Non-pigmented ciliary epithelial cell (primary cell): ENCODE measurements at places on chromosomes 4 and X.
A peak's percentile ranks its signal among the peaks of the same experiment; 100 is the strongest.

DNA sequence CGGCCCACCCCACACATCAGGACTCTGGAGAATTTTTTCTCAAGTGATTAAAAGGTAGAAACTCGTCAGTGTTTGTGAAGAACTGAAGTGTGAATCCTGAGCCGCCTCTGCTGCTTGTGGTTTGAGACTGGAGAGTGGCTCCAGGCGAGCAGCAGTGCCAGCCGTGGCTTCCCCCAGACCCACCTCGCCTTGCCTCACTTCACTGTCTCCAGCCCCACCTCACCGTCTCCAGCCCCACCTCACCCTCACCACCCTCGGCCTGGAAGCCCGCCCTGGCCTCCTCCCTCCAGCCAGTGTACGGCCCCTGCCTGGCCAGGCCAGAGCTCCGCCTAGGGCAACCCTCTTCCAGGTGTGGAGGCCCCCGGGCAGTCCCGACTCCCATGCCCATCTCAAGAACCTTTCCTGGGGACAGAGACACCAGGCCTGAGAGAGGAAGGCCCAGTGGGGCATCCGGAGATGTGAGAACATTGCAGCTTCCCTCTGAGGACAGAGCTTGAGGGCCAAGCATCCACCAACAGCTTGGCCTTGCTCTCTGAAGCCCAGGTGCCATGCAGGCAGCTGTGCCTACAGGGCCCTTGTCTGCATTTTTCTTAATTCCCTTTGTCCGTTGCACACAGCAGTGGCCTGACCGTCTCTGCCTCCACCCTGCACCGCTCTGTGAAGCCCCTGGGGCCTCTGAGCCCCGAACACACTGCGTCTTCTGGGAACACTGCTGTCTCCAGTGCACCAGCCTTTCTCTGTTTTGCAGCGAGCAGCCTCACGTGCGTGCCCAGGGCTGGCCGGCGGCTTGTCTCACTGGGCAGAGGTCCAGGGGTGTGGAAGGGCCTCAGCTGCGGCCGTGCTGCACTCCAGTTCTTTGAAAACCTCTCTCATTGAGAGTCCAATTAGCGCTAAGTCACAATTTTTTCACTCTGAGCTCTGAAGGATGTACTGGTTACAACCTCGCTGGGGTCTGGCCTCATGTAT lies 13.8 kb downstream of the SH3BP2 start:
- DNase-seq: no peak

DNA sequence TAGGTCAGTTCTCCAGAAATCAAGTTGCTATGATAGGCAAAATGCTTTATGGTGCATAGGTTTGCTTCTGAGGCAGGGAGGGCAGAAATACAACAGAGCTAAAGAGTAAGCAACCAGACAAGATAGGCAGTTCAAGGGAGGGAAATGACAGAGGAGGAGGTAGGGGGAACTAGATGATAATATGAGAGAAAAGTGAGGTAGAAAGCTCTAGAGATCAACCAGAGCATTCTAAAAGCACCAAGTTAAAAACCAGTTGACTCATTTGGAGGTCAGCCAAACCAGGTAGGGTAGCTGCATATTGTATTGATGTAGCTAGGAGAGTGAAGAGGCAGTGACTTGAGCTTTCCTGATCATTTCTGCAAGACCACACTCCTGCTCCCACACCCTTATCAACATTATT lies 49.0 kb upstream of the SLC16A2 start:
- DNase-seq: no peak

- DNase-seq: no peak
Measured at GRCh38 chr4:121977251-121978171, 25.7 kb upstream of the TRPC3 start.

DNA sequence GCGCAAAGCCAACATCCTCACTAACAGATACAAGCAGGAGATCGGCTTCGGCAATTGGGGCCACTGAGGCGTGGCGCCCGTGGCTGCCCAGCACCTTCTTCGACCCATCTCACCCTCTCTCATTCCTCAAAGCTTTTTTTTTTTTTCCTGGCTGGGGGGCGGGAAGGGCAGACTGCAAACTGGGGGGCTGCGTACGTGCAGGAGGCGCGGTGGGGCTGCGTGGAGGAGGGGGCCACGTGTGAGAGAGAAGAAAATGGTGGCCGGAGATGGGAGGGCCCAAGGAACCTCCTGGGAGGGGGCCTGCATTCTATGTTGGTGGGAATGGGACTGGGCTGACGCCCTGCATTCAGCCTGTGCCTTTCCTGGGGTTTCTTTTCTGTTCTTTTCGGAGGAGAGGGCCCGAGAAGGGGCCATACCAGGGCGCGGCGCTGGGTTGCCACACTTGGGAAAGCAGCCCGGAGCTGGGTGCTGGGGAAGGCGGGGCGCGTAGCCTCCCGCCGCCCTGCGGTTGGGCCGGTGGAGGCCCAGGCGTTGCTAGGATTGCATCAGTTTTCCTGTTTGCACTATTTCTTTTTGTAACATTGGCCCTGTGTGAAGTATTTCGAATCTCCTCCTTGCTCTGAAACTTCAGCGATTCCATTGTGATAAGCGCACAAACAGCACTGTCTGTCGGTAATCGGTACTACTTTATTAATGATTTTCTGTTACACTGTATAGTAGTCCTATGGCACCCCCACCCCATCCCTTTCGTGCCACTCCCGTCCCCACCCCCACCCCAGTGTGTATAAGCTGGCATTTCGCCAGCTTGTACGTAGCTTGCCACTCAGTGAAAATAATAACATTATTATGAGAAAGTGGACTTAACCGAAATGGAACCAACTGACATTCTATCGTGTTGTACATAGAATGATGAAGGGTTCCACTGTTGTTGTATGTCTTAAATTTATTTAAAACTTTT lies 4.5 kb downstream of the MID1IP1 start:
- DNase-seq: no peak

- no peak for DNase-seq
Measured at GRCh38 chrX:41108007-41108406, 22.8 kb downstream of the USP9X start.

GRCh38 chr4:186029571-186030398 lies 39.2 kb upstream of the TLR3 start:
- no peak for DNase-seq

DNA sequence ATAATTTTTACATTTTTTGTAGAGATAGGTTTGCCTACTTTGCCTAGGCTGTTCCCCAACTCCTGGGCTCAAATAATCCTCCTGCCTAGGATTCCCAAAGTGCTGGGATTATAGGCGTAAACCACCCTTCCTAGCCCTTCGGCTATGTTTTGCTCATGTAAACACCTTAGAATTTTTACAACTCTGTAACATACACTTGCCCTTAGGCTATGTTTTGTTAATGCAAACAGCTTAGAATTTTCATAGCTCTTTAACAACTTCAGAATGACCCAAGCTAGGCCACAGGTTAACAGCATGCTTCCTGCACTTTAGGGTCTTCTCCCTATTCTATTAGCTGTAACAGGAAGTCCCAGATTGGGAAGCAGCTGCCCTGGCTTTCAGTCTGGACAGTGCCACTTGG lies 24.2 kb downstream of the KLHL15 start:
- DNase-seq: no peak

- peak; percentile 86 for DNase-seq
Measured at GRCh38 chr4:118968005-118968404, 79.4 kb downstream of the SYNPO2 start.

DNA sequence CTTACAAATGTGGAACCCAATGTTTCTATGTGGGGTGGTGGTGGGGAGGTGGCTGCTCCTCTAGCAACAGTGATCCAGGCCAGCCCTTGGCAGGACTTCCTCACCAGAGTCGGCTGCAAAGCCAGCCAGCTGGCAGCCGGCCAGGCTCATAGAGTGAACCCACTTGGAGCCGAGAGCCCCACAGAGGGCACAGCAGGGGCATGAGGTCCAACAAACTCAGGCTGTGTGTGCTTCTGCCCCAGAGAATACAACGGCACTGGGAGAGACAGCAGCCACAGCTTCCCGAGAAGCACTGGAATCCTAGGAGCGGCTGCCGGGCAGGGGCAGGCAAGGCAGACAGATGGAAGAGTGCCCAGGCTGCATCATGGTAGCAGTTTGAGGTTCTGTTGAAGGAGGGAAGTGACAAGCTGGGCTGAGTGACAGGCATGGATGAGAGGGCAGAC lies 23.5 kb upstream of the SOWAHD start:
- no peak for DNase-seq

GRCh38 chr4:7006411-7006810 lies 36.8 kb upstream of the TADA2B start:
- no peak for DNase-seq

DNA sequence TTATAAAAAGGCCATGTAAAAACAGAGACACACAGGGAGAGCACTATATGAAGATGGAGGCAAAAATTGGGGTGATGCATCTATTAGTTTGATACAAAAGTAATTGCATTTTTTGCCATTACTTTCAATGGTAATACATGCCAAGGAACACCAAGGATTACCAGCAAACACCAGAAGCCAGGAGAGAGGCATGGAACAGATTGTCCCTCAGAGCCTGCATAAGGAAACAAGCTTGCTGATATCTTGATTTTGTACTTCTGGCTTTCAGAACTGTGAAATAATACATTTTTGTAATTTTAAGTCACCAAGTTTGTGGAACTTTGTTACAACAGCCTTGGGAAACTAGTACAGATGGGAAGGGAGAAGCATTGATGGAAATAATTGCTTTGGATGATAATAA lies 45.6 kb upstream of the BOD1L1 start:
- no peak for DNase-seq

DNA sequence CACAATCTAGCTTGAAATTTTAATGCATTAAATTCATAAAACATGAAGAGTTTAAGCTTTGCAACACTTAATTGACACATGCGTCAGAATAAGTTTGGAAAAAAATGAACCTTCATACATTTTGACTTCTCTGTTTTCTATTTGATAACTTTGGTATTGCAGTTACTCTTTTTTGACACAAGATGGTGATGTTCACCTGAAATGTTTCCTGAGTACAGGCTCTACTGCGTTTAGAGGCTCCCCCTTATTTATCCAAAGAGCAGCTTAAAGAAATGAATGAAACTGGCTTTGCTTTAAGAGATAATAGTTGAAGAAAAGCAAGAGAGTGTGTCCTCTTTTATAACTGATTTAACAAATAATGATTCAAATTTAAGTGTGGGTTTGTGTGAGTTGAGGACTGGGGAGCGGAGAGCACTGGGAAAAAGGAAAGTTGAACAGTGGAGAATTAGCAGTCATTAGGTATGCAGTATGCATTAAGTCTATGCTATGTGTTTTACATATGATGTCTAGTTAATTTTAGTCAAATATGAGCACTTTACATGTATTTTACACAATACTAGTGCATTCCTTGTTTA lies 180.6 kb upstream of the NUDT6 start:
- no peak for DNase-seq

- no peak for DNase-seq
Measured at GRCh38 chr4:153228512-153229140, 24.4 kb downstream of the TRIM2 start.

DNA sequence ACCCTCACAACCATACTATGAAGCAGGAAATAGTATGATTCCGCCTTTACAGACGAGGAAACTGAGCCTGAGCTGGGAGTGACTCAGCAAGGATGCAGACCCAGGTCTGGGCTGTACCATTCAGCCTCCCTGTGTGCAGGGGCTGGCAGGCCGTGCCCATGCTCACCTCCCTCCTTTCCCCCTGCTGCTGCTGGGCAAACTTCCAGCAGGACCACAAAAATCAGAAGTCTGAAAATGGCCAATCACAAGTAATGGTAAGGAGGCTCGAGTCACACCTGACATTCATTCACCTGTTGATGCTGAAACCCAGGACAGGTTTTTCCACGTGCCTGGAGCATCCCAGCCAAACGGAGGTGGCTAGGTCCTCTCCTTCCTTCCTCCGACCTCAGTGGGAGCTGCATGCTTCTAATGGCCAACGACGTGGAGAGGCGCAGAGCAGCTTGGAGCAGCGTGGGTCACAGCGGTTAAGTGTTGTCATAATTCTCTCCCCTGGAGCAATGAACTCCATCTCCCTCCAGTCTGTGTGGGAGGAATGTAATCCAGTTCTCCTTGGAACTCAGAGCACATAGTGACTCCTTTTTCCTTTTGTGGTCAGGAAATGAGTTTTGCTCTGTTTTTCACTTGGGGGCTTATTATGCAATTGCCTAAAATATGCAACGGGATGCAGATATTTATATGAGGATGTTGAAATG lies 371.7 kb downstream of the BCOR start:
- DNase-seq: peak; percentile 61

GRCh38 chr4:8737601-8738279 lies 133.9 kb downstream of the HMX1 start:
- no peak for DNase-seq

- no peak for DNase-seq
Measured at GRCh38 chrX:109508915-109509314, 27.0 kb upstream of the GUCY2F start.

DNA sequence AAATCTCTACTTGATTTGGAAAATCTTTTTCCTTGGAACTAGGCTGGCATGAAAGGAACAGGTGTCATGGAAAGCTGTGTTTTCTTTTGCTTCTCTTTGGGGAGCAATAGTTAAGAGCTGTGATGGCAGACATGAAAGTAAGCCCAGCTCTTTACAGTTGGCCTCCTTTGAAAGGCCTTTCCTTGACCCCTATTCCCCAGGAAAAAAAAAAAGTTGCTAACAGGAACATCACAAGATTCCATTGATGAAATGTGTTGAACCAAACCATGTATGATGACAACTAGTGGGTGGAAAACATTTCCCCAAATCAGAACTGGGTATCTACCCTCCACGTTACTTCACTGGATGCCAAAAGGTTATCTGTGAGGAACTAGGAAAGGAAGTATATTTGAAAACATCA lies 190.7 kb upstream of the RPL34 start:
- DNase-seq: no peak

DNA sequence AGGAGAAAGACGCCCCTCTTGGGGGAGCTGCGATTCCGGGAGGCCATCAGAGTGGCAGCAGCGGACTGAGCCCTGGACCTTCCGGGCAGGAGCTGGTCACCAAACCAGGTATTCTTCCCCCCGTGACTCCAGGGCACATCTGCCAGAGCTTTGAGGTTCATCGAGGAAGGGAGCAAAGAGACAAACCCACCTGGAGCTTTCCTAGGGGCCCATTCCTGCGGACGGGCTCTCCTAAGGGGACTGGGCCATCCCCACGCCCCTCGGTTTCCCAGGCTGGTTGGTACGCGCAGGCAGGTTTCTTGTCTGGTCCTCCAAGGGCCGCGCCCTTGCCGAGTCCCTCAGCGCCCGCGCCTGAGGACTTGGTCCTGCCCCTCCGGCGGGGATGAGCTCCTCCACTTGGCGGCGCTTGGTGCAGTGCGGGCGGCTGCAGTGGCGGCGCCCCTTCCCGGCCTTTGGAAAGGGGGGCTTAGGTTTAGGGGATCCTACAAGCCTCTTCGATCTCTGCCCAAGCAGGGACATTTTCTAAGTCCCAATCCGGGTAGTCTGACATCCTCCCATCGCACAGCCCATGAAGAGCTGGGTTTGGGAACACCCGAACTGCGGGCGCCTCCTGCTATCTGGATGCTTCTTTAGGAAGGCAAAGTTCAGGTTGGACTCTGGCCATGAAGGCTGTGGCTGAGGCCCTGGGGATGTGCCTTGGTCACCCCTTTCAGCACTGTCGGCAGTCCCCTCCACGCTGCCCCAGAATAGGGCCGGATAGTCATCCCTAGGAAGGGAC lies 538 bp downstream of the STBD1 start:
- peak; percentile 6 for DNase-seq

DNA sequence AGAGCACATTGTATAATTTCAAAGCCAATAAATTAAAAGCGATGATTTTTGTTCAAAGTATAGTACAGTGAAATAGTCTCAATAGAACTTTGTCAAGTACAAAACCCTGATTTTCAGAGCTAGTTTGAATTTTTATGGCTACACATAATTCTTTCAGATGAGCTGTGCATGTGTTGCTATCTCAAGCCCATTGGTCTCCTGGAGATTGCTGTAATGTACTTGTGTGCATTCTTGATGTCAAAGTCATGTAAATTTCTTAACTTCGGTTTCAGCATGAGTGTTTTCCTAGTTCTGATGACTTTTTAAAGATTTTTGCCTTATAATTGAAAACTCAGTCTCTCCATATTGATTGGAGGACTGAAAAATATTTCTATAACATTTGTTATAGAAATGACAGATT lies 200.8 kb downstream of the CEP135 start:
- peak; percentile 50 for DNase-seq
